ENCODE measurements at places on chromosomes 2 and 18. TPM values are rescaled to one million over a fixed set of nuclear protein-coding genes. Genes with fewer than 3 reads are reported as not detected.

The SCLY gene
- total RNA-seq: 20.4 TPM

DNA sequence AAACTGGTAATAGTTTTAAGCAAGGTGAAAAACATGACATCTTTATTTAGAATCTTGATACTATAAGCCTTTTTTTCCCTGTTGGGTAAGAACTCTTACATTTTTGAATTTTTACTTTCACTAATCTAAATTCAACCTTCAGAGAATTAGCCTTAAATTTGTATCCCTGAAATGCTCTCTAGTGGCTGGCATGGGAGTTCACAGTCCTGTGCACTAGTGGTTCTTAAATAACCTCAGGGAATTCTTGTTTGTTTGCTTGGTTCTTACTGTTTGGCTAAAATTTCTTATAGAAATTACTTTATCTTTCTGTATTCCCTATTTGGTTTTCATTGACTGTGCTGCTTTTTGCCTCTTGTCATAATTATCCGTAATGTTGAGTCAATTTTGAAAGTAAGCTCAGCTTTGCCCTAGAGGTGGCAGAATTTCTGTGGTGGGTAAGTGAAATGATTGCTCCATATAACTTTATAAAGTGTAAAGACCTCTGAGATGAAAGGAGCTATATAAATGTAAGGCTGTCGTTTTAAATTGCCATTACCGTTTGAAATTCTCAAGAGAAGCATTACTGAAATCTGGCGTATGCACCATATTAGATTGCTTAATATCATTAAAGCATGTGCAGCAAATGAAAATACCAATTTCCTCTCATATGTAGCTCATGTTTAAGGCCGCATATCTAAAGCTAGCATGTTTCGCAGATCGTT is 391.3 kb upstream of the FIGN start:
- no peaks in the 10 kb centered on the region for H3K4me1 ChIP-seq
- no peak for DNase-seq
- H3K4me3 ChIP-seq: no peak overlapping the region
- no peak overlapping the region for H3K27ac ChIP-seq

DNA sequence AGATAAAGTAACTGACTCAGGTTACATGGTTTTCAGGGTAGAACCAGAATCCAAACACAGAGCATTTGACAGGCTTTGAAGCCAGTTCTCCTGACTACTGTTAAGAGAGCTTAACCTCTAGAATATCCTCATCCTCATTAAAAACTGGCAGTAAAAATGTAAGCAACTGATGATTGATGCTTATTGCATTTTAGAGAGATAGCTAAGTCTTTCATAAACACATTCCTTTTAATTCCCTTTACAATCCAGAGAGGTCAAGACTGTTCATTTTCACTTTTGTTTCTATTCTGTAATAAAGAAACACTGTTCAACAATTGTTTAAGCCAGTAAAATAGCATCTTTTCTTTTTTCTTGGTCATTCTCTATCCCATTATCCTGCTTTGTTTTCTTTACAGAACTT is 53.9 kb upstream of the RAB27B start:
- no peak overlapping the region for H3K4me3 ChIP-seq
- DNase-seq: no peak
- peaks cover 18% of the 10 kb centered on the region for H3K4me1 ChIP-seq
- no peak overlapping the region for H3K27ac ChIP-seq

DNA sequence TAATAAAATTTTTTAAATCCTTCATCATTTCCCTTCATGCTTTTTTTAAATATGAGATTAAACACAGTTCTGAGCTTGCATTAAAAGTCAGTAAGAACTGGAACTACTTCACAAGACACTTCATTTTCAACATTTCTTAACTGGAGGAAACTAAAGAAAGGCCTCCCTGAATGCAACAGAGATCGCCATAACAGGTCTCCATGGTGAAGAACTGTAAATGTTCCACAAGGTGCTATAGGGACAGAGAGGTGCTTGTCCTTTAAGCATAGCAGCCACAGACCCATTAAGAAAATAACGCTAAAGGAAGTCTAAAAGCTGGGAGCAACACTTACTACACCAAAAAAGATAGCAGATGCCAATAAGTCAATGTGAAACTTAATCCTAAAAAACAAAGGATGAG is 8.5 kb downstream of the STAM2 start:
- no peaks in the 10 kb centered on the region for H3K27me3 ChIP-seq
- H3K4me3 ChIP-seq: no peak overlapping the region
- peaks cover 18% of the 10 kb centered on the region for H3K4me1 ChIP-seq
- no peak for DNase-seq
- peak overlapping the region; percentile 39 for H3K27ac ChIP-seq

GRCh38 chr18:48884306-48884705 is 66.5 kb downstream of the SMAD7 start:
- H3K36me3 ChIP-seq: peaks cover 9% of the 10 kb centered on the region
- H3K27me3 ChIP-seq: no peaks in the 10 kb centered on the region
- no peak overlapping the region for H3K4me3 ChIP-seq
- H3K4me1 ChIP-seq: peaks cover 56% of the 10 kb centered on the region

DNA sequence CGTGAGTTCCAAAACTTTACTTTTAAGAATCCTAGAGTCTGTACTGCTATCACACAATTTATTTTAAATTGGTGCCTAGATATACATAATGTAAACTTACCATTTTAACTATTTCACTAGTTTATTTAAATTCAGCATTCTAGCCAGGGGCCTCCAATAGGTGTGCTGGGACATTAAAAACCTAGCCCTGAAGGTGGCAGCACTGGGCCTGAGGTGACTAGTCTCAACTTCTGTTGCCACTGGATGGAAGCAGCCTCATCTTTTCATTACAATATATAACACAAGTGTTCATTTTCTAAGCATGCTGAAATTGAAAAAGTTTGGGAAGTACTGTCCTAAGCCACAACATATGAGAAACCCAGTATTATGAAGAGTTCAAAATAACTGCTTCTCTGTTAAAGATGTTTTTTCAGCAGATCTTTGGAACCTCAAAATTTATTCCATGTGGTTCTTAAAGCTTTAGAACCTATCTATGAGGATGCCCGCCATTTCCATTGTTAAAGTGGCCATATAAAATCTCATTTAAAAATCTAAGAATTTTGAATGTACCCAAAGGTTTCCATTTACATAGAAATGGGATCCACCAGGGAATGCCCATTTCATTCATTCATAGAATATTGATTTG is 2.9 kb upstream of the RBBP8 start:
- H3K27ac ChIP-seq: no peak overlapping the region
- no peak overlapping the region for H3K4me3 ChIP-seq
- H3K27me3 ChIP-seq: no peaks in the 10 kb centered on the region
- no peaks in the 10 kb centered on the region for H3K36me3 ChIP-seq
- peak; percentile 75 for DNase-seq

GRCh38 chr2:221001381-221001801 is 570.7 kb downstream of the EPHA4 start:
- H3K4me3 ChIP-seq: no peak overlapping the region
- H3K36me3 ChIP-seq: no peaks in the 10 kb centered on the region
- peaks cover 51% of the 10 kb centered on the region for H3K4me1 ChIP-seq

DNA sequence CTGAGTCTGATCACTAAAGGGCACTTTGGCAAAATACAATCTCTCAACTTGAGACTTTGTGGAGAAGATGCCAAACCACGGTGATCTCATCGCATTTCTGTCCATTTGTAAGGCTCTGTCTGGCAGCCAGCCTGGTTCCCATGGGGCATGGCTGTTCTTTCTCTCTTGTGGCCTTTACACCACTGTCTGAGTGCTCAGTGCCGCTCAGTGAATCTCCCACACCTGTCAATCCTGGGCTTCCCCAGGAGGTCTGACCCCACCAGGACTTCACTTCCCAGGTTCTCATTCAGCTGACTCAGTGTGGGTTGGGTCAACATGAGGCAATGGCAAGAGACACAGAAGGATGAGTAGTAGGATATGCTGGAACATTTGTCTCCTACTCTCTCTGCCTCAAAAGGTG is 96.8 kb upstream of the TRIB2 start:
- DNase-seq: no peak
- H3K36me3 ChIP-seq: no peaks in the 10 kb centered on the region
- no peak overlapping the region for H3K27ac ChIP-seq
- H3K4me1 ChIP-seq: peaks cover 2% of the 10 kb centered on the region
- peaks cover 2% of the 10 kb centered on the region for H3K27me3 ChIP-seq

- H3K27me3 ChIP-seq: no peaks in the 10 kb centered on the region
- H3K4me3 ChIP-seq: no peak overlapping the region
- H3K4me1 ChIP-seq: no peaks in the 10 kb centered on the region
- no peaks in the 10 kb centered on the region for H3K36me3 ChIP-seq
- no peak overlapping the region for H3K27ac ChIP-seq
Observed at GRCh38 chr2:34266908-34267697, 668.0 kb upstream of the FAM98A start.

The TCF23 gene
- total RNA-seq: 0.04 TPM

The CYS1 gene
- total RNA-seq: 1.4 TPM

The CCDC148 gene
- 3.1 TPM for total RNA-seq

The EVA1A gene
- 11.5 TPM for total RNA-seq

DNA sequence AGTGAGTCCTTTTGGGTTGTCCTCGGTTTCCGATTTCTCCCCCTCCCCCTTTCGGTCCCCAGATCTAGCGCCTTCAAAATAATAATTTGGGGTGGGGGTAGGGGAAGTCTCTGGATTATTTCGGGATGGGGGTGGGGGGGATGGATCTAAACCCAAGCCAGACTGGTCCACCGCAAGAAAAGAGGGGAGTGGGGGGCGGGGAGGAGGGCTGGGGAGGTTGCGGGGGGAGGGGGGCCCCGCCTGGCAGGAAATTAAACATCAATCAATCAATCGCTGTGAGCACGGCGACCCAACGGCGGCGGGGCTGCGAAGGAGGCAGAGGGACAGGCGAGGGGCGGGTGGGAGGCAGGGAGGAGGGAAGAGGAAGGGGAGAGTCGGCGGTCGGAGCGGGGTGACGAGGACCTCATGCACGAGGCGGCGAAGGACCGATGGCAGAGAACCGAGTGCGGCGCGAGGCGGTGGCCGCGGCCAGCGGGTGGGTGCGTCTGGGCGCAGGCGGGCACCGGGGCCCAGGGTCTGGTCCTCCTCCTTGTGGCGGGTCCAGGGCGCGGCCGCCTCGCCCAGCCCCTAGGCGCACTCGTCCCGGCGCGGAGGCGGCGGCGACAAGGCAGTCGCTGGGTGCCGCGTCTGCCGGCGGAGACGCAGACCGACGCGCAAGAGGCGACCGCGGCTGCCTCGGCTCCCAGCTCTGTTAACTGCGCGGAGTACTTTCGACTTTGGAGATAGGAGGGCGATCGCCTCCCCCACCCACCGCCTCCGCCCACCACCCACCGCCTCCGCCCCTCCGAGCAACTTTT is 468 bp upstream of the SATB2 start:
- peak overlapping the region; percentile 69 for H3K4me3 ChIP-seq
- peak; percentile 42 for DNase-seq
- peaks cover 85% of the 10 kb centered on the region for H3K27me3 ChIP-seq

The SH2D6 gene
- total RNA-seq: 0.35 TPM

The TMEM163 gene
- total RNA-seq: not detected

The SEMA4F gene
- 18.1 TPM for total RNA-seq

- H3K4me1 ChIP-seq: peaks cover 6% of the 10 kb centered on the region
- H3K27ac ChIP-seq: peak overlapping the region; percentile 50
- no peak for DNase-seq
- no peaks in the 10 kb centered on the region for H3K27me3 ChIP-seq
- H3K4me3 ChIP-seq: no peak overlapping the region
- H3K36me3 ChIP-seq: no peaks in the 10 kb centered on the region
Observed at GRCh38 chr2:64848363-64848762, 140.8 kb upstream of the SLC1A4 start.

The CYP1B1 gene
- total RNA-seq: 55.6 TPM

- DNase-seq: no peak
- H3K27ac ChIP-seq: no peak overlapping the region
- H3K4me1 ChIP-seq: no peaks in the 10 kb centered on the region
- no peaks in the 10 kb centered on the region for H3K27me3 ChIP-seq
Observed at GRCh38 chr18:41829647-41830516, 125.2 kb upstream of the PIK3C3 start.

GRCh38 chr2:21267232-21267835 is 143.6 kb downstream of the TDRD15 start:
- no peaks in the 10 kb centered on the region for H3K36me3 ChIP-seq
- H3K4me1 ChIP-seq: peaks cover 36% of the 10 kb centered on the region
- DNase-seq: no peak
- H3K4me3 ChIP-seq: no peak overlapping the region
- no peak overlapping the region for H3K27ac ChIP-seq

The ANKRD53 gene
- 4.9 TPM for total RNA-seq

The EMILIN1 gene
- 179 TPM for total RNA-seq

DNA sequence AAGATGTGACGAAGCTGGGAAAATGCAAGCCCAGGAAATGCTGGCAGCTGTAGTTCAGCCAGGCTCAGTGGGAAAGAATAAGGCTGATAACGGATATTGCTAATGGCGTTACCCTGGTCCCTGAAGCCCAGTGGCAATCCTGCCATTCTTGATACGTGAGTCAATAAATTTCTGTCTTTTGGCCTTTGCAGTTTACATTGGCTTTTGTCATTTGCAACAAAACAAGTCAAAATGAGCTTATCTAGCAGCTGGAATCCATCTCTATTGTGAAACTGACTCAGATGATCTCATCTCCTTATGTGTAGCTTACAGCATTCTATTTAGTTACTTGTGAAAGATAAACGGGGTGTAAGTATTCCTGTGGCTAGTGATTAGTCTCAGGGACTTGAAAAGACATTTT is 43.8 kb downstream of the ARL6IP6 start:
- H3K4me1 ChIP-seq: peaks cover 11% of the 10 kb centered on the region
- H3K27ac ChIP-seq: peak overlapping the region; percentile 8
- H3K36me3 ChIP-seq: peaks cover 7% of the 10 kb centered on the region
- no peak overlapping the region for H3K4me3 ChIP-seq
- DNase-seq: no peak

The SEPTIN10 gene
- total RNA-seq: 69.1 TPM

The SCN3A gene
- total RNA-seq: 0.11 TPM

DNA sequence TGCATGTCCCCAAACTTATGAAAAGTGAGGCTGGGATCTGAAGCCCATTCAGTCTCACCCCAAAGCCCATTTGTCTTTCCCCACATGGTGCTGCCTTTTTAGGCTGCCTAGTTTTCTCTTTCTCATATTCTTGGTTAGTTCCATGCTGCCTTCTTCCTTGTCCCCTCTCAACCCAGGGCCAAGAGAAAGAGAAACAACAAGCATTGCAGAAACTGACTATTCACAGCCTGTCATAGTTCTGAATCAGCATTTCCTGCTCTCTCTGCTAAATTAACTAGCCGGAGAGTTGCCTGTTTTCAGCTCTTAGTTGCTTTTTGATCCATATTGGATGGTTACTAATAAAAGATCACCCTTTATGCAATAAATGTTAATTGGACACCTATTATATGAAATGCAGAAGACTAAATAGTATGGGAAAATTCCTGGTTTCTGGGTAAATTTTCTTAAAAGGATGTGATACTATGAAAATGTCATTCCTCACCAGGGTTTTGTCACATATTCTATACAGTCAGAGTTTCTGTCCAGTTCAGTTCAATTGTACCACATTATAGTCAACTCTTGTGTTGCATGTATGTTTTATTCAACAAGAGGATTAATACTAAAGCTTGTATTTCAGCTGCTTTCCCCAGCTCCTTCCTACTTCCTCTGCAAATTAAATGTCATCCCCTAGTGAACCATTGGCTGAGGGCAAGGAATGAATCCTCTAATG is 246.5 kb downstream of the GALR1 start:
- peaks cover 2% of the 10 kb centered on the region for H3K36me3 ChIP-seq
- H3K27me3 ChIP-seq: no peaks in the 10 kb centered on the region
- no peak overlapping the region for H3K27ac ChIP-seq
- no peaks in the 10 kb centered on the region for H3K4me1 ChIP-seq
- H3K4me3 ChIP-seq: no peak overlapping the region
- no peak for DNase-seq

- no peak overlapping the region for H3K4me3 ChIP-seq
- H3K27me3 ChIP-seq: no peaks in the 10 kb centered on the region
- peaks cover 3% of the 10 kb centered on the region for H3K36me3 ChIP-seq
Observed at GRCh38 chr18:9724797-9725585, 16.9 kb downstream of the RAB31 start.

GRCh38 chr2:125581557-125581956 is 1074.4 kb upstream of the GYPC start:
- no peak for DNase-seq
- no peaks in the 10 kb centered on the region for H3K36me3 ChIP-seq
- peaks cover 24% of the 10 kb centered on the region for H3K4me1 ChIP-seq
- no peak overlapping the region for H3K4me3 ChIP-seq
- no peaks in the 10 kb centered on the region for H3K27me3 ChIP-seq

Data from mesothelial cell of epicardium (in vitro differentiated cells).